ENCODE measurements at places on chromosomes 2 and 18.

DNA sequence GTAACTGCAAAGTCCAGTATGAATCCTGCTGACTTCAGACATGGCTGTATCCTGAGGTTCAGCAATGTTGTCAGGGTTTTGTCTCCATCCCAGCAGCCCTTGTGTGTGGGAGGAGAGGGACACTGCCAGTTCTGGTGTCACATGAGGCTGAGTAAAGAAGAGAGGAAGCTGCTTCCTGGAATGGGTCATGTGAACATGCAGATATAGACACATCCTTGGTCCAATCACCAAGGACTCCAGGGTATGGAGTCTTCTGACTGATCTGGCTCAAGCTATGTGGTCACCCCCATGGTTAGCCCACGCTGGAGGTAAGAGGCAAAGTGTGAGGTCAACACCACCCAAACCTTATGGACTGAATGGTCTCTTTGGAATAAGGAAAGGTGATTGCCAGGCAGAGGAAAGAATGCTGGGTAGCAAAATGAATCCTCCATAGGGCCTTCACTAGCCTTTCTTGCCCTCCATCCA is 134.4 kb upstream of the SLC1A4 start:
- DNase-seq: no peak

DNA sequence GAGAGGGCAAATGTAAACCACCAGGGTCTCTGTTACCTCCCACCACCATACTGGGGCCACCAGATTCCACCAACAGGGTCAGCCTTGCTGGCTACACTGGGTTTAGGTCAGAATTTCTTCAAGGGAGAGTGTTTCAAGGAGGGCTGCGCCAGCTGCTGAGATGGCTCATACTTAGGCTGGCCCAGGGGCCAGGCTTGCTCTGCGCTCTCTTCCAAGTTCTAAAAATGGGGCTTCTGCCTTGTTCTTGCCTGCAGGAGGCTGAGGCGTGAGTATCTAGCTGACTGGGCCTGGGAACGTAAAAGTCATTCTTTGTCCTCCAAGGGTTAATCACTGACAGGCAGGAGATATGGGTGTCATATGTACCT is 28.1 kb downstream of the MRPL33 start:
- DNase-seq: no peak

- no peak for DNase-seq
Observed at GRCh38 chr2:118128826-118129225, 40.6 kb downstream of the INSIG2 start.

DNA sequence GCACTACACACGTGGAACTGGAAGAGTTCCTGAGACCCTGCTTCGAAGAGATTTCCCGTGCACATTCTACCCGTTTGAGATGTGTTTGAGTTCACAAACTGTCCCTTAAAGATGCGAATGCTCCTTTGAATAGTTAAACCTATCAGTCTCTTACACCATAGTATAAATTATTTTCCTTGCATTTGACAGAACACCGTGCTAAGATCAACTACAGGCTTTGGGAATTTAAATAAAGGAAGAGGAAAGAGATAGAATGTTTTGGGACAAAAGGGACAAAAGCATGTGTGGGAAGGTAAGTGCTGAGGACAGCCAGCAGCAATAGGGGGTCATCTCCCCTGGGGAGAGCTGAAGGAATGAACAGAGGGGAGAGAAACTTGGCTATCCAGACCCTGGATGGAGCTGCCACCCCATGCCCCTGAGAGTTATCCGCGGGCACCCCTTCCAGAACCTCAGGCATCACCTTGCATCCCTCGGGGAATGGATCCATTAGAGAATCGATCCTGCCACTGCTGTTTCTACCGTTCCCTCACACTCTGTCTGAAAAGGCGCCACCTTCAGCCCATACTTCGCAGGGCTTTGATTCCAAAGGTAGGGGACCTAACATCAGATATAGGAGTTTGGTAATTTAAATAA is 888 bp upstream of the ADCY3 start:
- no peak for DNase-seq

DNA sequence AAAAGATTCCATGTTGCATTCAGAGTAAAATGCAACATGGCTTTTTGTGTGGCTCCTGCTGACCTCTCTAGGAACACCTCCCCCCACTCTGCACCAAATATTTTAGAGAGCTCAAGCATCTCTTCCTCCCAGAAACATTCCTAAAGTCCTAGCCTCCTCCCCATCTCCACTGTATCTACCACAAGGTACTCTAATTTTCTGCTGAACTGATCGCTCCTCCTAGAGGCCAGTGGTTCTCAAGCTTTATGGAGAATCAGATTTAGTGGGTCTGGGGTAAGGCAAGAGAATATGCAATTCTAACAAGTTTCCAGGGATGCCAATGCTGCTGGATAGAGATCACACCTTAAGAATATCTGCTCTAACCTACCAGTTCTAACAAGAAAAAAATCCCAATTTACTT is 89.5 kb upstream of the HNRNPA3 start:
- DNase-seq: no peak

- no peak for DNase-seq
Observed at GRCh38 chr18:54924948-54925347, 34.3 kb downstream of the CCDC68 start.

- DNase-seq: no peak
Observed at GRCh38 chr2:219765231-219765911, 137.9 kb downstream of the SLC4A3 start.

DNA sequence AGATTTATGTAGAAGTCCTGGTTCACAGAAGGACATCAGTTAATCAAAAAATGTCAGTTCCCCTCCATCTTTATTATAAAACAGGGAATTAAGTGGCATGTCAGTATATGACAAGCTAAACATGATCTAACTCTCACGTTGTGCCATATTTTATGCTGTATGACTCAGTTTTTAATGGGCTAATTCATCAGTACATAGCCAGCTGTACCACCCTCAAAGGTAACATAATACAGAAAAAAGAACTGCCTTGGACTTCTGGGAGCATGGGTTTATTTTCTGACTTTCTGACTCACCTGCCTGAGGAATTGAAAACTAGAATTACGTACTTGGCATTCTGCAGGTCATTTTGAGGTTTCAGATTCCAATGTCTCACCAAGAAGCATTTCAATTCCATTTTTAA is 135.7 kb downstream of the CMPK2 start:
- no peak for DNase-seq

GRCh38 chr2:205770577-205770976 is 88.3 kb downstream of the NRP2 start:
- DNase-seq: no peak

GRCh38 chr2:129888461-129888860 is 91.0 kb upstream of the RAB6C start:
- no peak for DNase-seq

DNA sequence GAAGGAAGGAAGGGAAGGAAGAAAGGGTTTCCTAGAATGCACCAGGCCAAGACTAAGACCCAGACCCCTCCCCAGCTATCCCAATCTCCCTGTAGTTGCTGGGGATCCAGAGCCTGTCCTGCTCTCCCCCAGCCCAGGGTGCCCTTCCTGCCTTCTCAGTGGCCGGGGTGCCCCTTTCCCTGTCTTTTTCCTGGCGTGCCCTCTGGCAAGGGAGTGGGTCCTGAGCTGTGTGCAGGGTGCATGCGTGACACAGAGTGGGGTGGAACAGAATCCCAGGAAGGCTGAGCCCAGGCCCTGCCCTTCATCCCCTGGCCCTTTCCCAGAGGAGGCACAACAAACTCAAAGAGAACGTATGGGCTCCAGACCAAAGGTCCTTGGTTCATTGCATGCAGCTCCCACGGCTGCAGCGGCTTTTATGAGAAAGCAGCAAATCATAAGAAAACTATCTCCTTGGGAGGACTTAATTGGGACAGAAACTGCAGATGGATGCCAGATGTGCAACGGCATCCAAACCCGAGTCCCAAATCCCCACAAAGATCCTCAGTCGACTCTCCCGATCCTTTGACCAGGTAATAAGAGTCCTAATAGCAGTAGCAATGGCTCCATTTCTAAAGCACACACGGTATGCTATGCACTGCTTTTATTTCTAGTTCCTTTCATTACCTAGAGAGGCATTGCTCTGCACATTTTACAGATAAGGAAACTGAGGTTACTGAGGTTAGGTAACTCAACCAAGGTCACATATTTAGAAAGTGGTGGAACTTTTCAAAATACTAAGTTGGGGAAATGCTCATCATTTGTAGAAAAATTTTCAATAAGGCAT is 12.7 kb upstream of the ARID5A start:
- no peak for DNase-seq

GRCh38 chr2:58756336-58756735 is 515.2 kb upstream of the FANCL start:
- no peak for DNase-seq

DNA sequence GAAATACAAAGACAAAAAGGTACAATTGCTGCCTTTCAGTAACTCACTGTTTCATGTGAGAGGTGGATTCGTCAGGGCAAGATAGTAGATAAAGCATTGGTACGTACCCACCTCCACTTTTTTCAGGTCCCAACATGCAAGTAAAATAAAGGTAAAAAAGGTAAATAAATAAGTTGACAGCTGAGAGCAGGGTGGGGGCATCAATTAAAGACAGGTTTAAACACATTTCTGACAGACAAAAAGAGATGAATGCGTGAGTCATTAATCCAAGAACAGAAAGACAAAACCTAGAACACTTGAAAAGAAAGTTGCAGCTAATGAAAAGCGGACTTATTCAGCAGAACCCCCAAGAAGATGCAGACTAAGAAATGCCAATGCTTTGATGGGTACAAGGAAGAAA is 979.6 kb upstream of the CDH2 start:
- no peak for DNase-seq

DNA sequence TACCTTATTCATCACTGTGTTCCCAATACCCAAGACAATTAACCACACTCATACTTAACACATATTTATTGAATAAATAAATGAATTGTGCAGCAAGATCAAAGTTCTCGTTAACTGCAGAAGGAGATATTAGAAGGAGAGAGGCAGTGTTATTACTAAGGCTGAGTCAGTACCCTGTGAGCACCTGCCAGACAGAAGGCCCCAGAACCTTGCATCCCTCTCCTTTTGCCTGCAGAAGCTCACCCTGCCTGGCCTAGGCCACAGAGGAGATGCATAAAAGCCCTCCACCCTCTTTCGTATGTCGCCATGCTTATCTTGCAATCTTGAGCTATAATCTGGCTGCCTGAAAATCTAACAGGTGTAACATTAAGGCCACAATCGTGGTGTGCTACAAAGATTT is 20.5 kb upstream of the RNF149 start:
- DNase-seq: no peak

GRCh38 chr2:138512672-138513071 is 11.1 kb downstream of the SPOPL start:
- no peak for DNase-seq

GRCh38 chr2:48048476-48049171 is 142.3 kb upstream of the FBXO11 start:
- DNase-seq: no peak

DNA sequence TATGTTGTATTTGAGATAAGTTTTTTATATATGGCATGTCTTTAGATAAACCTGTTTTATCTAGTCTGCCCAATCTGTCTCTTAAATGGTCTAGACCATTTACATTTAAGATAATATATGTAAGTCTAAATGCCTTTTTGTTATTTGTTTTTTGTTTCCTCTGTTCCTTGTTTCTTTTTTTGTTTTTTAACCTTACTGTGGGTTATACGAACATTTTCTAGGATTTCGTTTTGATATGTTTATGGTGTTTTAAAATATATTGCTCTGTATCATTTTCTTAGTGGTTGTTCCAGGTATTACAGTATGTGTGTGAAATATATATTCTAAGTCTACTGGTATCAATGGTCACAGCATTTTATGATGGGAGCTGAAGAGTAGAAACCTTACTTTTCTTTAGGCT is 13.3 kb downstream of the BCL2L11 start:
- no peak for DNase-seq

- DNase-seq: no peak
Observed at GRCh38 chr18:57051657-57052044, 95.2 kb upstream of the BOD1L2 start.

GRCh38 chr18:54222922-54223567 is 1.4 kb downstream of the MBD2 start:
- DNase-seq: peak; percentile 8

GRCh38 chr2:108413711-108414095 is 35.3 kb upstream of the GCC2 start:
- DNase-seq: no peak

DNA sequence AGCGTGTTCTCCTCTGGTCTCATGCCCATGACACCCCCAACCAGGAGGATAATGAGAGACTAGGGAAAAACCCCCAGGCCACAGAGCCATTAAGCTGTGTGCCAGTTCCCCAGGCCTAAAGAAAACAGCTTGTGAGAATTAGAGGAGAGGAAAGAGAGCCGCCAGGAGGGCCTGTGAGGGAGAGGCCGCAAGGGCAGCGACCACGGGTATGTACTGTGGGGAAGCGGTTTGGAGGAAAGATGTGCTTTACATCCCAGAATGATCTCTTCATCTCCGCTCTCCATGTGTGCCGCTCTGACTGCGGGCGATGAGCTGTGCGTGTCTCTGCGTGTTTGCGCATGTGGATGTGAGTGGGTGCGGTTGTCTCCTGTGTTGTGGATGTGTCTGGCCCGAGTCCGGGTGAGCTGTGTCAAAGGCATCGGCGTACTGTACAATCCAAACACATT is 82.9 kb downstream of the DYSF start:
- DNase-seq: no peak

DNA sequence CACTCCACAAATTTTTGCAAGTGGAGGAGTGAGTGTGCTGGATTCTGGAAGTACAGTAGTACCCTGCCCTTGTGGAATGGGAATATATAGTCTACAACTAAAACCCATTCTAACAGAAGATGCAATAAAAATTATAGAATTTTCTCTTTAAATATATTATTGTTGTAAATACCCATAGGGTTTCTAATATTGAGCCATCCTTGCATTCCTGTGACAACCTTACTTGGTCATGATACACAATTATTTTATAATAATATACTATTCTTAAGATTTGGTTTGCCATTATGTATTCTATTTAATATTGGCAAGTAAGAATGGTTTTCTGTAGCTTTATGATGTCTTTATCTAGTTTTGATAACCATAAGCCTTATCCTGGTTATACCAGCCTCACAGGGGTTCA is 52.2 kb downstream of the EML6 start:
- no peak for DNase-seq

- DNase-seq: no peak
Observed at GRCh38 chr2:68417926-68418325, 49.2 kb downstream of the FBXO48 start.

DNA sequence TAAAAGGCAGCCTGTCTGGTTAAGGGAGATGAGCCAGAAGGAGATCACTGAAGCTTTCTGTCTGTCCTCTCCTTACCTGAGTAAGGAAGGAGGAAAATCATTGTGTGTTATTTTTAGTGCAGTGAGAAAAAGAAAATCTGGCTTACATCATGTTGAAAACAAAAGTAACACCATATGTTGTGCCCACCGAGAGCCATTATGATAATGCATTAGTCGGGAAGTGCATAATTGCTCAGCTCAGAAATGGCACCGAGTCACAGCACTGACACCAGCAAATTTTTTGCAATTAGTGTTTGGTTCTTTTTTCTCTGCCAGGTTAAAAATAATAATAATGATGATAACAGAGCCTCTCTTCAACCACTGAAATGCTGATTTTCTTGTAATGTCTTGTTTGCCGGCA is 46.6 kb downstream of the HNMT start:
- DNase-seq: no peak

- no peak for DNase-seq
Observed at GRCh38 chr2:85011098-85011497, 40.1 kb downstream of the KCMF1 start.

- DNase-seq: no peak
Observed at GRCh38 chr18:62164855-62165487, 21.9 kb downstream of the PIGN start.

All from stimulated activated CD8-positive, alpha-beta memory T cell treated with anti-CD3 and anti-CD28 coated beads, Interleukin-2, amount 100 ng/mL, for 1 hour (primary cell).